ENCODE measurements at places on chromosomes 12 and 14. TPM values are rescaled to one million over a fixed set of nuclear protein-coding genes. Genes with fewer than 3 reads are reported as not detected.

The TPH2 gene
- 0.82 TPM for total RNA-seq

The RASSF9 gene
- 0.09 TPM for total RNA-seq

The FAM181A gene
- total RNA-seq = not detected

The PPP1R36 gene
- 0.61 TPM for total RNA-seq

The CAMKK2 gene
- total RNA-seq = 41.6 TPM

The RPL10L gene
- total RNA-seq = not detected

GRCh38 chr14:76434220-76434619 is 58.3 kb downstream of the ESRRB start:
- peaks cover 8% of the 10 kb centered on the region for H3K4me1 ChIP-seq
- H3K27ac ChIP-seq = no peak overlapping the region
- H3K36me3 ChIP-seq = no peaks in the 10 kb centered on the region
- no peaks in the 10 kb centered on the region for H3K27me3 ChIP-seq
- H3K4me3 ChIP-seq = no peak overlapping the region

DNA sequence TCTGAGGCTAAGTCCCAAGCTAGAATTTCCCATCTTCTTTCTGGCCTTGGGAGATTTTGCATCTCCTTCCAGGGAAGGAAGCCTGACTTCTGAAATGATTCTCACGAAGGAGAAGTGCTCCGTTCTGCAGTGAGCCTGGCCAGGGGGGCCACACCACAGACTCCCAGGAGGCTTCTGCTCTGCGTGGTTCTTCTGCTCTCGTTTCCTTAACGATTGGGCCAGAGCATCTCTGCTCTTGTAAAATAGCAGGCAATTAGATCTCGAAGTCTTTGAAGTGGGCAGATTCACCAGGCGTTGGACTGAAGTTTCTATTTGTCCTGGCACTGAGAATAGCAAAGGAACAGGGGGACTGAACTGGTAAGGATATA is 6.7 kb upstream of the BATF start:
- no peak overlapping the region for H3K4me3 ChIP-seq
- H3K36me3 ChIP-seq = no peaks in the 10 kb centered on the region
- H3K27ac ChIP-seq = no peak overlapping the region
- no peak for DNase-seq
- no peaks in the 10 kb centered on the region for H3K4me1 ChIP-seq

GRCh38 chr12:50326590-50327284 is 43.4 kb upstream of the LIMA1 start:
- peak; percentile 47 for DNase-seq
- H3K4me3 ChIP-seq = no peak overlapping the region
- no peaks in the 10 kb centered on the region for H3K27me3 ChIP-seq
- H3K4me1 ChIP-seq = no peaks in the 10 kb centered on the region
- no peaks in the 10 kb centered on the region for H3K36me3 ChIP-seq

- H3K4me3 ChIP-seq = no peak overlapping the region
- no peaks in the 10 kb centered on the region for H3K4me1 ChIP-seq
- no peak overlapping the region for H3K27ac ChIP-seq
- no peak for DNase-seq
- H3K36me3 ChIP-seq = no peaks in the 10 kb centered on the region
Measured at GRCh38 chr12:48390026-48390425, 39.3 kb upstream of the ZNF641 start.

GRCh38 chr14:34227834-34228649 is 234.0 kb downstream of the SPTSSA start:
- H3K36me3 ChIP-seq = no peaks in the 10 kb centered on the region
- no peak overlapping the region for H3K4me3 ChIP-seq

DNA sequence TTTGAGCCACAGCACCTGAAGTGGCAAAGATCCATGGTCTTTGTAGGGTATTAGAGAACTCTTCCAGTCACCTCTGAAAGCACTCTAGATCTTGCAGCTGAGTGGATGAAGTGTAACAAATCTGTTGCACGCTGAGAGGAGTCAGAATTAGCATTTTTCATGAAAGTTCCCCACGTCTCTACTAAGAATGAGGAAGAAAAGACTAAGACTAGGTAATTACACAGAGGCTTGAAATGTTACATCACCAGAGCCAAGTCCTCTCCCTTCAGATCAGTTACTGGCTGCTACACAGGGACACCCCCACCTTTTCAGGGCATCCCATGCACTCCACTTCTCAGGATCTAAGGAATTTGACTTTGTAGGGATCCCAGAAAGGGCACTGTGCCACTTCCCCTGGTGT is 98.6 kb upstream of the FKBP4 start:
- H3K4me1 ChIP-seq = no peaks in the 10 kb centered on the region
- peaks cover 33% of the 10 kb centered on the region for H3K27me3 ChIP-seq
- H3K4me3 ChIP-seq = no peak overlapping the region
- no peak overlapping the region for H3K27ac ChIP-seq
- no peaks in the 10 kb centered on the region for H3K36me3 ChIP-seq

DNA sequence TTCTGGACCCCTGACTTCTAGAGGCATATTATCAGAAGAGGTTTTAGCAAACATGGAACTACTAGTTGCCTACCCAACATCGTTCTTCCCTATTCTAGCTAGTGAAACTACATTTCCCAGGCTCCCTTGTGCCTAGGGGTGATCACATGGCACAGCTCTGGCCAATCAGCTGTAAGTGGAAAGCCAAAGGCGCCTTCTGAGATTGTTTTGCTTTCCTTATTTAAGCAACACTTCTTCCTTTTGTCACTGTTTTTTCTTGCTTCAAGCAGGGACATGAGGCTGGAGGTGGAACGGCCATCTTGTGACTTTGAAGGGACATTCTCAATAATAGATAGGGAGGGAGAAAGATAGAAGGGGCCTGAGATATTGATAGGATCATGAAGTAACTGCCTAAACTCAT is 136.7 kb downstream of the ZNF664 start:
- H3K4me1 ChIP-seq = peaks cover 16% of the 10 kb centered on the region
- no peak overlapping the region for H3K27ac ChIP-seq
- no peak overlapping the region for H3K4me3 ChIP-seq
- no peaks in the 10 kb centered on the region for H3K27me3 ChIP-seq
- no peaks in the 10 kb centered on the region for H3K36me3 ChIP-seq
- peak; percentile 72 for DNase-seq

DNA sequence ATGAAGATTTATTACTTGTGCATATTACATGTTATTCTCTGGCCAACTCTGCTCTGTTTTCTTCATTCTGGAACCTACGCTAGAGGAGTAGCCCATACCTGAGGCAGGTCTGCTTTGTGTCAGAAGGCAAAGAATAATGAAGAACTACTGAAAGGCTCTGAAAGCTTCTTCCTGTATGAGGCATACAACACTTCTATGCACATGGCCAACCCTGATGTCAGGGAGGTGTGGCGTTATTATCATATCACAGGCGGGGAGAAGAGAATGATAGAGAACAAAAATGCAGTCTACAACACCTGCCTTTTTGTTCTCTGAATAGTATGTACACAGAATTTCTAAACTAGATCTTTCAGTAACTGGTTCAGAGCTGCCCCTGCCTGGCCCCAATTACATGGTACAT is 32.5 kb upstream of the CRY1 start:
- H3K4me1 ChIP-seq = no peaks in the 10 kb centered on the region
- DNase-seq = no peak
- H3K36me3 ChIP-seq = no peaks in the 10 kb centered on the region
- H3K27me3 ChIP-seq = peaks cover 3% of the 10 kb centered on the region
- no peak overlapping the region for H3K4me3 ChIP-seq

DNA sequence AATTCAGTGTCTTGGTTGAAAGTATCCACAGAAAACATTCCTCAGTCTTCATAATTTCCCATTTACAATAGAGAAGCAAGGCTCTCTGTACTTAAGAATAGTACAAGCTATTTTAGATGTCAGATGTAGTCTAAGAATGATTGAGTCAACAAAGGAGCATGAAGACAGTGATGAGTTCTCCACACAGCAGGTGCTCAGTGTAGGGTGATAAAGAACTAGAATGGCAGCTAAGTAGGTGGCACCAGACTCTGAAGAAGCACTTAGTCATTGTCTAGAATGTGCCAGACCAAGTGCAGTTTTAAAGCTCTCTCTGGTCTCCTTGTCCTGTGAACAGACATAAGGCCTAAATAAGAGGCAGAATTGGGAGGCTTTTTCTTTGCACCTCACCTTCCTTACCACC is 504.6 kb downstream of the NRXN3 start:
- no peak overlapping the region for H3K4me3 ChIP-seq
- no peak for DNase-seq
- no peaks in the 10 kb centered on the region for H3K4me1 ChIP-seq
- H3K27ac ChIP-seq = no peak overlapping the region

GRCh38 chr12:19412844-19413243 is 26.4 kb upstream of the AEBP2 start:
- DNase-seq = no peak
- H3K4me1 ChIP-seq = peaks cover 28% of the 10 kb centered on the region
- H3K36me3 ChIP-seq = no peaks in the 10 kb centered on the region
- no peaks in the 10 kb centered on the region for H3K27me3 ChIP-seq

DNA sequence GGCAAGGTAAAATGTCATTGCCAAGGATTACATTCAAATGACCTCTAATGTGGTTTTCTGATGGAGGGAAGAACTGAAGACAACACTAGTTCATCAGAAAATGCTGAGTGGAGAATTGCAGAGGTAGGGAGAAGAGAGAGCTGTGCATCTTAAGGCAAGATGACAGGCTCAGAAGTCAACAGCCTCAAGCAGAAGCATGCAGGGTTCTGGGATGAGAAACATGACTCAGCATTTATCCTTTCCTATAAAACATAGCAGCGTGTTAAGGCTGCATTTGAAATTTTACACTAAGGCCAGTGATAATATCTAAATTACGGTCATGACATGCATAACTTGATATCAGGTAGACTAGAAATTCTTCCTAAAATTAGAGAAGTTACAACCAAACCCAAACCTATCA is 53.7 kb upstream of the DYRK2 start:
- DNase-seq = no peak
- no peaks in the 10 kb centered on the region for H3K4me1 ChIP-seq
- no peak overlapping the region for H3K4me3 ChIP-seq
- H3K36me3 ChIP-seq = no peaks in the 10 kb centered on the region
- no peak overlapping the region for H3K27ac ChIP-seq

GRCh38 chr14:97179573-97179972 is 382.4 kb downstream of the VRK1 start:
- H3K4me1 ChIP-seq = peaks cover 76% of the 10 kb centered on the region
- H3K36me3 ChIP-seq = no peaks in the 10 kb centered on the region
- no peak overlapping the region for H3K4me3 ChIP-seq
- peak overlapping the region; percentile 83 for H3K27ac ChIP-seq

DNA sequence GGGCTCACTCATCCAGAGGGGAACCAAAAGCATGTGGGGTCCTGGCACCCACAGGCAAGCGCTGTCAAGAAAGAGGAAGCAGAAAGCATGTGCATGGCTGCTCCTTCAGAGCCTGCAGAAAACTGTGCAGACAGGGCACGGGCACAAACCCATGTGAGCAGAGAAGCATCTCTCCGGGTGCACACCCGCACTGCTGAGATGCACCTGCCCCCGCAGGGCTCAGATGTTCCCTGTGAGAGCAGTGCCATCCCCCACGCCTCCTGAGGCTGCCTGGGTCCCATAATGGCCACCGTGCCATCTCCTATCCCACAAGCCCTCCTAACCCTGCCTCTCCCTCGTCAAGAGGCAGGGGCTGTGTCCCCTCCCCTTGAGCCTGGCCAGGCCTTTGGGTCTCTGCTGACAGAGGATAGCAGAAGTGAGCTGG is 32.3 kb upstream of the INF2 start:
- no peak overlapping the region for H3K4me3 ChIP-seq
- no peak for DNase-seq
- H3K4me1 ChIP-seq = no peaks in the 10 kb centered on the region
- H3K27me3 ChIP-seq = no peaks in the 10 kb centered on the region
- H3K36me3 ChIP-seq = no peaks in the 10 kb centered on the region

GRCh38 chr12:4286771-4287317 is 13.3 kb downstream of the CCND2 start:
- no peaks in the 10 kb centered on the region for H3K4me1 ChIP-seq
- no peak overlapping the region for H3K27ac ChIP-seq
- no peaks in the 10 kb centered on the region for H3K27me3 ChIP-seq

GRCh38 chr12:67721248-67721647 is 72.7 kb downstream of the DYRK2 start:
- no peaks in the 10 kb centered on the region for H3K36me3 ChIP-seq
- no peaks in the 10 kb centered on the region for H3K4me1 ChIP-seq
- no peak for DNase-seq
- no peaks in the 10 kb centered on the region for H3K27me3 ChIP-seq
- H3K27ac ChIP-seq = no peak overlapping the region
- H3K4me3 ChIP-seq = no peak overlapping the region

DNA sequence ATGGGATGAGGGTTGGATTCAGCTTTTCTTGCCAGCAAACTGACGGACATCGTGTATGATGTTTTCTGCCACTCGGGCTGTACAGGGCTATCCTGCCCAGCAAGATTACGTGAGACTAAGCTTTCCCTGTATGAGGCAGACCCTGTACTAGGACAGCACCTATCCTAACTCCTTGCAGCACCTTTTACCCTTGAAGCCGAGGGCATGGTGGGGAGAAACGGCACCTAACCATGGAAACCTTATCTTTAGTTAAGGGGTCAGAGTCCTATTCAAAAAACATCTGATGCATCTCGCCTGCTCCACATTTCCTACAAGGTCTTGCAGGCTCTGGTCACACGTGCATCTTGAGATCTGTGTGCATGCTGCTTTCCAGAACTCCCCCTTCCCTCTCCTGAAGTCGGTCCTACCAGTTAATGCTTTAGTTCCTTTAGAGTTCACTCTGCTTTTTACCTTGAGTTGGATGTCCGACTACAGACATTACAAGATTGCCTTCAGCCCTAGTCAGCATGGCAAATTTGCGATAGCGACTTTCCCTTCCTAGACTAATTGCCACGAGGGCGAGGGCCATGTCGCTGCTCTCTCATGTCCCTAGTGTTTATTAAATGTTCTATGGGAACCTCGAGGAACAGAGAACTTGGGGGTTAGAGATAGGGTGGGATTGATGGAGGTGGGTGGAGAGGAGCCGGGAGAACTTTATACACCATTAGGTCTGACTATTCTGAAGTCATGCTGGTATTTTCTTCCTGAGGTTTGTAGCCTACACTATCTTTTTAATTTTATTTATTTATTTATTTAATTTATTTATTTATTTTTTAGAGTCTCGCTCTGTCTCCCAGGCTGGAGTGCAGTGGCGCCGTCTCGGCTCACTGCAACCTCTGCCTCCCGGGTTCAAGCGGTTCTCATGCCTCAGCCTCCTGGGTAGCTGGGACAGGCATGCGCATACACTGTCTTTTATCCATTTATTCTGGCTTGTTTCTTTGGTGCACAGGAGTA is 6.6 kb downstream of the RAN start:
- no peaks in the 10 kb centered on the region for H3K27me3 ChIP-seq
- H3K4me1 ChIP-seq = peaks cover 7% of the 10 kb centered on the region
- no peak for DNase-seq
- no peak overlapping the region for H3K4me3 ChIP-seq
- H3K27ac ChIP-seq = no peak overlapping the region

DNA sequence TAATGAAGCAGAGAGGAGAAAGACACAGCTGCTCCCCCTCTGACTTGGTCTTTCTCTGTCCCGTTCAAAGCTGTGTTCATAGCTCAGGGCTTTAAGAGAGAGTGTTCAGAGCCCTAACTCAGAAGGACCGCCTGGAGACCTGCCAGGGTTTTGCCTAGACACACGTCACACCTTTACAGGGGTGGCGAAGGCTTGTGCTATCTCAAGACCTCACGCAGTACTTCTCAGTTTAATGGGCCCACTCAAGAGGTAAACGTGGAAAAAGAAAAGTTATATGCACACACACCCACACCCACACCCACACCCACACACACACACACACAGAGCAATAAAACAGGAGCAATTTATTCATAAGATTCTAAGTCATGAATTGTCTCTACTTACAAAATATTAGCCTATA is 374.3 kb downstream of the C12orf75 start:
- H3K36me3 ChIP-seq = no peaks in the 10 kb centered on the region
- no peak overlapping the region for H3K27ac ChIP-seq
- DNase-seq = no peak
- H3K4me1 ChIP-seq = no peaks in the 10 kb centered on the region
- no peaks in the 10 kb centered on the region for H3K27me3 ChIP-seq

- no peaks in the 10 kb centered on the region for H3K27me3 ChIP-seq
- no peak overlapping the region for H3K4me3 ChIP-seq
- H3K4me1 ChIP-seq = no peaks in the 10 kb centered on the region
- DNase-seq = no peak
- H3K27ac ChIP-seq = no peak overlapping the region
Measured at GRCh38 chr12:31584782-31585181, 6.2 kb downstream of the DENND5B start.
